ENCODE measurements at places on chromosomes 2 and 18.

DNA sequence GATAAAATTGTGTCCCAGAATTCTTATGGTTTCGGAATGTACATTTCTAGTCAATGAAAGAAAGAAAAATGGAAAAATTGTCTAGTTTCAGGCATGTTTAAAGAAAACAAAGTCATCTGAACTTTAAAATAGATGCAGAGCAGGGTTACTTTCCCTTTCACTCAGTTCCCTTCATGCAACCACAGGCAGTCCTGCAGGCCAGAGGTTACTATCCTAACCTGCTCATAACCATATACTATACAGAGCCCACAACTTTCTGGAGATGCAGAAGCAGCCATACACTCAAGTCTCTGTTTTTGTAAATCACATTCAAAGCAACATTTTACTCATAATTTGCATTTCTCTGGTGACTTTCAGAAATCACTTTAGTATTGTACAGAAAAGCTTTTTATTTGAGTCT lies 690.3 kb downstream of the MBD2 start:
- DNase-seq = no peak

DNA sequence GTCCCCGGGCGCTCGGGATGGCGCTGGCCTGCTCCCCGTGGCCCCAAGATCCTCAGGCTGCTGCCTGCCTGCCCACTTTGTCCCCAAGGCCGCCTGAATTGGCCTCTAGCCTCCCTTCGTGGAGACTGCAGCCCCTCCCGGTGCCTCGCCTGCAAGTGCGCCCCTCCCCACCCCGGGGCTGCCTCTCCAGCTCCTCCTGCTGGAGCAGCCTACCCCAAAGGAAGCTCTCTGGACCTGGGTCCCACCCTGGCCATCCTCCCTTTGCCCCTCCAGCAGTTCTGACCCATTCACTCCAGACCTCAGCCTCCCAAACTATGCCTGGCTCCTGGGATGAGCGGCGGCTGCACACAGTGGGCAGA lies 6.2 kb downstream of the ESPNL start:
- no peak for DNase-seq

GRCh38 chr2:61943251-61943650 lies 37.8 kb downstream of the COMMD1 start:
- no peak for DNase-seq

GRCh38 chr2:146143971-146144370 lies 1624.1 kb upstream of the ZEB2 start:
- no peak for DNase-seq

GRCh38 chr2:44333994-44334393 lies 27.3 kb downstream of the PREPL start:
- no peak for DNase-seq

- DNase-seq = no peak
Observed at GRCh38 chr2:32862269-32863055, 84.3 kb upstream of the LTBP1 start.

GRCh38 chr2:68404164-68404563 lies 39.1 kb downstream of the PLEK start:
- DNase-seq = no peak

DNA sequence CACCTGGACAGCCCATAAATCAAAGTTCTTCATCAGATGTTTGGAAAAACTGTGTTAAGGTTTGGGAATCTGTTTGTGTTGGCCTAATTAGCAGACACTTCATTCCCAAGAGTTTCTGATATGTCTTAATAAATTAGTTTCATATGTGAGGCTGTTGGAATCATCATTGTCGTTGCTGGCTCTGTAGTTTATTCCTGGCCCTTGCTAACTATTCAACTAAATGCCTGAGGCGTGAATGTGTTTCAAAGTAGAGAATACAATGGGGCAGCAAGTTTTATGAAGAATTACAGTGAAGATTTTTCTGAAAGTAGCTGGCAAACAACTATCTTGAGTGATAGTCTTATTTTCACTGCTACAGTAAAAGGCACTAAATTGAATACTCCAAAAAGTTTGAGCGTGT lies 141.1 kb downstream of the PARD3B start:
- DNase-seq = no peak

GRCh38 chr2:105714141-105714540 lies 30.6 kb upstream of the NCK2 start:
- no peak for DNase-seq

DNA sequence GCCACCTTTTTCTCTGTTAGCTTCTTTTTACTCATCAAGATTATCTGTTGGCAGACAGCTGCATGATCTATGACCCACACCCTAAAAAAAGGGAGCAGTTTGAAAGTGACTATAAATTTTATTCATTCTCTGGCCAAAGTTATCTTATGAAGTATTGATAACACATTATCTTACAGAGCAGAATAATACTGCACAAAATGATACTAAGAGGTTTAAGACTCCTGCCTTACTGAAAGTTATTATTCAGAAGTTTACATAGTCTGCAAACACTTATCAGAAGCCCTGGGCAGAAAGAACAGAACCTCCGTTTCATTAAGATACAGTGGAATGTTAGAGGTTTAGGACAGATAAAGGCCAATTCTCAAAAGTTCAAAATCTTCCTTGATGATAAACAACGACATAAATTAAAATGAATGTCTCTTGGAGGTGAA lies 78.2 kb downstream of the ZEB2 start:
- DNase-seq = no peak

DNA sequence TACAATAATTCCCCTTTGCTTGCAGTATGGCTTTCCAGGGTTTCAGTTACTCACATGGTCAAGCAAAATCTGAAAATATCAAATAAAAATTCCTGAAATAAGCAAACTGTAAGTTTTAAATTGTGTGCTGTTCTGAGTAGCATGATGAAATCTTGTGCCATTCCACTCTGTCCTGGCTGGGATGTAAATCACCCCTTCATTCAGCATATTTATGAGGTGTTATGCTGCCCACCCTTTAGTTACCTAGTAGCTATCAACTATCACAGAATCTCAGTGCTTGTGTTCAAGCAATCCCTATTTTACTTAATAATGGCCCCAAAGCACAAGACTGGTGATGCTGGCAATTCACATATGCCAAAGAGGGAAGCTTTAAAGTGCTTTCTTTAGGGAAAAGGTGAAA lies 867.7 kb upstream of the NRXN1 start:
- DNase-seq = no peak

- DNase-seq = no peak
Observed at GRCh38 chr2:31580321-31581117, at the start of gene SRD5A2. Gene SRD5A2 (minus strand): TSS chr2:31580938. CDS start chr2:31580900, 38 bp downstream.

DNA sequence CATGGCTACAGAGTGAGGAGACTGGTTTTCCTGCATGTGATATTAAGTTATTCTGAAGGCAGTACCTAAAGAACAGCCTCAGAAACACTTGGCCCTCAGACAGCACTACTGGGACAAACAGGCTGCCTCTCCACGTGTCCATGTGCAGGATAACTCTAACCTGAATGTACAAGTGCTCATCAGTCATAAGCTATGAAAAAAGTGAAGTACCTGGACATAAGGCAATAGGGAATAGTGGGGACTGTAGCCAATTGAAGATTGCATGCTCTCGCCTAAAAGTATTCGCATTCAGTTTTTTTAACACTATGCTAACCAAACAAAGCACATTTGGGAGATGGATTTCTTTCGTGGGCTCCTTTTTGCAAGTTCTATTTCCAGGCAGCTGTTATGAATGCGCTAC lies 33.0 kb downstream of the SLC14A1 start:
- DNase-seq = no peak

GRCh38 chr2:134550566-134551164 lies 168.1 kb downstream of the TMEM163 start:
- no peak for DNase-seq

- DNase-seq = no peak
Observed at GRCh38 chr2:100948942-100949811, 52.9 kb upstream of the RPL31 start.

- DNase-seq = no peak
Observed at GRCh38 chr2:145383961-145384360, 864.0 kb upstream of the ZEB2 start.

DNA sequence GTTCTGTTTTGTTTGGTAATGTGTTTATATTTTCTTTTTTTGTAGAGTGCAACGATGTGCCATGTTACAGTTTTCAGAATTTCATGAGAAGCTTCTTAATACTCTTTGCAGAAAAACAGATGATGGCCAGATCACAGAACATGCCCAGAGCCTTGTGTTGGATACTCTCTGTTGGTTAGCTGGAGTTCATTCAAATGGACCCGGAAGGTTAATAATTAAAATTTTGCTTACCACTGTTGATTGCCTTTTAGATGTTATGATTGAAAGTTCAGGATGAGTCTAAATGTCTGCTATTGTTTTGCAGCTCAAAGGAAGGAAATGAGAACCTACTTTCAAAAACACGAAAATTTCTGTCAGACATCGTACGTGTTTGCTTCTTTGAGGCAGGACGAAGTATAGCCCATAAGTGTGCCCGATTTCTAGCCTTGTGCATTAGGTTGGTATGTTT lies 85.2 kb downstream of the BIRC6 start:
- DNase-seq = no peak

GRCh38 chr2:25885933-25886332 lies 7.6 kb upstream of the ASXL2 start:
- no peak for DNase-seq

DNA sequence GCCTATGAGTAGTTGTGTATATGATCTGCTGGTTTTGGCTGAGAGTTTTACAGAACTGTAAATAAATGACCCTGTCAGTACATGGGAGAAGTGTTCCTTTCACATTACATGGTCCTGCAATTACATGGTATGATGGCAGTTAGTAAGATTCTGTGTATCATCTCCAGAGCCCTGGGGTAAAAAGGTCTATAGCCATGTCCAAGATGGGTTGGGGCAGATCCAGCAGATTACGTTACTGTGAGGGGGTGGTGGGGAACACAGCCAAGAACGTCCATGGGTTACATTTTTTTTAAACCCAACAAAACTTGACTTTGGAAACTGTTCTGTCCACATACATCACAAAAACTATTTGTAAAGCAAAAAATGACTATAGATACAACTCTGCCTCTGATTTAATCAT lies 64.2 kb upstream of the LMAN1 start:
- no peak for DNase-seq

- no peak for DNase-seq
Observed at GRCh38 chr2:126635281-126635680, 20.7 kb upstream of the GYPC start.

GRCh38 chr2:143526498-143526897 lies 397.3 kb downstream of the ARHGAP15 start:
- DNase-seq = no peak

GRCh38 chr2:70460333-70460732 lies 93.3 kb downstream of the TGFA start:
- DNase-seq = no peak

- DNase-seq = no peak
Observed at GRCh38 chr2:164842624-164842966, 972 bp upstream of the COBLL1 start.

- no peak for DNase-seq
Observed at GRCh38 chr18:77140439-77141109, 8.0 kb upstream of the MBP start.

GRCh38 chr2:152280780-152281179 lies 54.2 kb upstream of the FMNL2 start:
- no peak for DNase-seq
